ENCODE measurements at places on chromosomes 12 and 14. TPM values are rescaled to one million over a fixed set of nuclear protein-coding genes. Genes with fewer than 3 reads are reported as not detected.

The TAS2R8 gene
- total RNA-seq = not detected

The ENDOU gene
- not detected for total RNA-seq

The HOXC12 gene
- not detected for total RNA-seq

The AVPR1A gene
- not detected for total RNA-seq

The ARG2 gene
- 9.7 TPM for total RNA-seq

The LMO3 gene
- not detected for total RNA-seq

The EIF2S3B gene
- total RNA-seq = 1.0 TPM

The GPR68 gene
- total RNA-seq = 36.1 TPM

The RALGAPA1 gene
- 39.2 TPM for total RNA-seq

The JPH4 gene
- not detected for total RNA-seq

The TMEM253 gene
- total RNA-seq = not detected

The NTF3 gene
- total RNA-seq = not detected

The SMCO2 gene
- 0.45 TPM for total RNA-seq

The ZCCHC8 gene
- total RNA-seq = 37.7 TPM

The LTB4R2 gene
- 17.5 TPM for total RNA-seq

The NAV3 gene
- total RNA-seq = not detected

The PNP gene
- total RNA-seq = 160 TPM

The GPX2 gene
- total RNA-seq = not detected

The TTC5 gene
- 24.5 TPM for total RNA-seq

The OLR1 gene
- not detected for total RNA-seq

The KLHL33 gene
- total RNA-seq = 0.05 TPM

The KLHL28 gene
- total RNA-seq = 16.8 TPM

The RPL10L gene
- total RNA-seq = not detected

The SLC35E3 gene
- total RNA-seq = 7.5 TPM

The TDRD9 gene
- 0.05 TPM for total RNA-seq

The FOXA1 gene
- total RNA-seq = not detected

The TGM1 gene
- 5.6 TPM for total RNA-seq

The CLEC6A gene
- not detected for total RNA-seq

The TSHR gene
- 1.9 TPM for total RNA-seq

The RAB15 gene
- total RNA-seq = 3.2 TPM

The EMP1 gene
- 6.3 TPM for total RNA-seq

The DCD gene
- total RNA-seq = not detected

The TMEM229B gene
- 19.4 TPM for total RNA-seq

The MNAT1 gene
- total RNA-seq = 42.9 TPM

The MSRB3 gene
- not detected for total RNA-seq

The DBX2 gene
- total RNA-seq = not detected

The KCNA1 gene
- not detected for total RNA-seq

The PLBD1 gene
- total RNA-seq = not detected

The TAMALIN gene
- 2.1 TPM for total RNA-seq

The ENO2 gene
- 120 TPM for total RNA-seq

The GPR132 gene
- 31.8 TPM for total RNA-seq

The SUSD6 gene
- 44.2 TPM for total RNA-seq

The ACOT6 gene
- total RNA-seq = not detected

The SLC10A1 gene
- not detected for total RNA-seq

The VIPAS39 gene
- 17.1 TPM for total RNA-seq

The KLRG1 gene
- total RNA-seq = 3.5 TPM

The TCTN2 gene
- total RNA-seq = 2.3 TPM

The CRY1 gene
- 11.8 TPM for total RNA-seq

The KRT83 gene
- total RNA-seq = not detected

The TPPP2 gene
- total RNA-seq = not detected

The KRT74 gene
- total RNA-seq = not detected

The SLC25A47 gene
- total RNA-seq = not detected

The CD163L1 gene
- total RNA-seq = not detected

The HOXC9 gene
- total RNA-seq = not detected

The PMCH gene
- 2.8 TPM for total RNA-seq

The KRT82 gene
- not detected for total RNA-seq

The IRF2BPL gene
- total RNA-seq = 26.6 TPM

Measured in T-helper 2 cell treated with Interferon-gamma antibody and Interleukin-4, amounts not matched to agents 100 ng/mL and 5 ng/mL, for 36 hours (primary cell).